ENCODE measurements at places on chromosomes 2 and 18.

DNA sequence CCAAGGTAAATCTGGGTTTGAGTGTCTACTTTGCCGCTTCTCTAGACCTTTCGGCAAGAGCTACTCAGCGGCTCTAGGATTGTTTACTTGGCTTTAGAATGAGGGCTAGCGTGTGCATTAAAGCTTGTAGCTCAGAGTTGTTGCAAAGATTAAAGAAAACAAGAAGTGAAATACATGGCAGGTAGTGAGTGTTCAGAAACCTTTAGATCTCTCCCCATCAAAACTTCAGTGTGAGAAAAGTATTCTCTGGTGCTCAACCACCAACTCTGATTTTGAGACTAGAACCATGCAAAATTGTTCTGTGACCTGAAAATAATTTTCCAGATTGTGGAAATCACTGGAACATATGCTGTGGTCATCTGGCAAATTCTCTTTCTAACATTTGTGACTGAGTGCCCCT, 512.0 kb downstream of the CMPK2 start:
- no peak for DNase-seq

GRCh38 chr18:8359076-8359475, 250.2 kb upstream of the RAB12 start:
- no peak for DNase-seq

DNA sequence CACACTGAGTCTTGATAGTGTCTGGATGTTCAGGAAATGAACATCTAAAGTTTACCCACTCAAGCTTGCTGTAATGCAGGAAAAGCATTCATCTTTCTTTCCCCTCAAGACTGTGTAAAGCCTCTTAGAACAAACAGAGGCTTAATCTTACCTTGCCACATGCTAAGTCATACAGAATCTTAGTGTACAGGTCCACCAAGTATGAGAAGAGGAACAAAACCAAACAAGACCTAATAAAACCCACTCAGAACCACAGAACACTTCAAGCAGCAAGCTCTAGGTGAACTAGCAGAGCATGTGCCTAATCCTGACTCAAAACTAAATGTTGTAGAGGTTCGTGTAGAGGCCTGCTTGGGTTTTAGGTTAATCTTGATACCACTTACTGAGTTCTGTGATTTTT, 97.6 kb downstream of the SPTBN1 start:
- DNase-seq, result no peak

- DNase-seq, result no peak
Observed at GRCh38 chr2:200226451-200227426, 79.8 kb upstream of the SPATS2L start.

DNA sequence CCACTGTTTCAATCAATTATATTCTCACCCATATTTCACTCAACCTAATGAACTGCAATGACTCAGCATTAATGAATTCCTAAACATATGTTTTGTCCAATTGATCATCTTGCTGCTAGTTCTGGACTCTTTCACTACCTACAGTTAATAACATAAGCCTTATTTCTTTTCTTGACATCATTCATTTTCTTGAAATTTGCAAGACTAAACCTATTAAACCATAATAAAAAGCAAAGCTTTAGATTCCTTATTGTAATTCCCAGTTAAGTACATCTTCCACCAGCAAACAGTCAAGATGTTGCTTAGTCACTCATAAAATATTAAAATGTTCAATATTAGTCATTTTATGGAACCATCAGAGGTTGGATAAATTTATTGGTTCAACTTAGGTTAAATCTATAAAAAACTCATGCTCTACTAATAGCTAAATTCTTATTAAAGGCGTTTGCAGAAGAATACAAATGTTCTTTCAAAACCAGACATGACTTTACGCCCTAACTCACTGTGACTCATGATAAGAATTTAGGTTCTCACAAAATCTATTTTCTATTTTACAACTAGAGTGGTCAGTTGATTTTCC, 599.4 kb downstream of the RNF144A start:
- no peak for DNase-seq

- no peak for DNase-seq
Observed at GRCh38 chr2:47028171-47028570, 112.6 kb upstream of the MCFD2 start.

DNA sequence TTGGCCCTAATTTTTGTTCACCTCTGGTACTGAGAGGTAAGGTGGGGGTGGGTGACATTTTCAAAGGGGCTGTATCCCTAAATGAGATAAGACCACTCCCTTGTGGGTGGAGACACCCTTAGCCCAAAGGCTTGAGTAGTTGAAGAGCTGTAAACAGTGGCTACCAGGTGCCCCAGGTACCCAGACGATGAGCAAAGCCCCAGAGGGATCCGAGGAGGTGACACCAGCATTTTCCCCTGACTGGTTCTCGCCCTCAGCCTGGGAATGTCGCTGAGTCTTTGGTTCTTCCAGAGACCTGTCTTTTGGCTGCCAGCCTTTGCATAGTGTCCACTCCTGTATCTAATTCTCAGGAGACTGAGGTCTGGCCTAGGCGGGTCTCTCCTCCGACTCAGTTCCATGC, 36.5 kb downstream of the RRM2 start:
- no peak for DNase-seq

DNA sequence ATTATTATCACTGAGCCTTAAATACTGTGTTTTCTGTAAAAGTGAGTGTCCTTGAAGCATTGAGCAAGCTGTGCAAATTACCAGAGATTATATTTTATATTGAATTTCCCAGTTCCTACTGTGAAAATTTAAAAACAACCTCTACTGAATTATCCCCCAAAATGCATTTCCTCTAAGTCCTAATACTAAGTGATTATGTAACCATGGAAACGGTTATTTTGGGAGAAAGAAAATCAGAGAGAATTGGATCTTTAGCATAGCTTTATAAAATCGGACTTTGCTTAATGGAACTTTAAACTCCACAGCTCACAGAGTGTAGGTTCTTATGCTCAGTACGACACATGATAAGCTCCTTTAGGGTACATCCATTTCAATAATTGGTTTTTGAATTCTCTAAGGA, 19.3 kb upstream of the CHMP1B start:
- no peak for DNase-seq

DNA sequence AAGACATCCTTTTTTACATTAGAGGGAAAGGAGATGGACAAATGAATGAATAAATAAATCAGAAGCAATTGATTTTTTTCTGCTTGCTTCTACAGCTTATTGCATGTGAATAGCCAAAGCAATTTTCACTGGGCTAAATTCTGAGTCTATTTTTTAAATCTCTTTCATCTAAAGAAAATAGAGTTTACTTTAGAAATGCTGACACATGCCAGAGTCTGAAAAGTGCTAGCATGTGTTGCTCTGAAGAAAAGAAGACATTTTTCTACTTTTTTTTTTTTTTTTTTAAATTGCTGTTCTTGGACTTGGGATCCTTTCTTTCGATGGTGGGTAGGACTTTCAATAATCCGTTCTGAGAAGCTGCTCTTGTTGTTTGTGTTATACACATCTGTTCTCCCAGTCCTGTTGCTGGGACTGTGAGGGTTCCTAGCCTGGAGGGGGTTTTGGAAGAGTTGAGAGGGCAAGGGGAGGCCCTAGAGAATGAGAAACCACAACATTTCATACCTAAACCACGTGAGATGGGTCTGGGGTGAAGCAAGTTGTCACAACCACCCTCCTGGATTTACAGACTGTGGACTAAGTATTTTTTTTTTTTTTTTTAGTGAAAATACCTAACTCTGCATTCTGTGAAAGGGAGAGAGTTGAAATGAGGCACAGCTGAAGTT, 193.5 kb downstream of the PRKCE start:
- DNase-seq, result no peak

DNA sequence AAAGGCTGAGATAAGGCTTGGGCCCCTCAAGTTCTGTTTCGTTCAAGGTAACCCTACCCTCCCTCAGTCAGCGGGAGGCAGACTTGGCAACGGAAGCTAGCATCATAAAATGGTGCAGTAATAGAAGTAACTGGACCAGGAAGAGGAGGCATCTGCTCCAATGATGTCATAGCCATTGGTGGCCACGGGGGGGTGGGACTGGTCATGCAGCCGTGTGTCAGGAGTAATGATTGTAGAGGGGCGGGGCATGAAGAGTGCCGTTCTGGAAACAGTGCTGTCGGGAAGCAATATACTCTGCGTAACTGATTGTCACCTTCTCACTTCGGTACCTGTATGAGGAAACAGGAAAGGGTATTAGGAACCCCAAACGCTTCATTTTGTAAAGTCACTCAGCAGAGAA, 6.9 kb upstream of the POLR2D start:
- DNase-seq, result no peak

Data from aorta (tissue), 5 donors.